HuH-7.5 (cell line): ENCODE measurements at places on chromosomes 11 and 22.

GRCh38 chr11:109939166-109939810, 153.9 kb upstream of the ZC3H12C start:
- DNase-seq, result peak; percentile 9

GRCh38 chr11:121557348-121557747, 104.6 kb upstream of the SORL1-AS1 start:
- no peak for DNase-seq

- DNase-seq, result no peak
These were observed 20.8 kb downstream of the USP35 start for GRCh38 chr11:78209478-78209877.

- no peak for DNase-seq
These were observed 2.8 kb downstream of the TMEM109 start for GRCh38 chr11:60916669-60917206.

GRCh38 chr11:78952890-78953289, 378.2 kb upstream of the NARS2 start:
- no peak for DNase-seq

DNA sequence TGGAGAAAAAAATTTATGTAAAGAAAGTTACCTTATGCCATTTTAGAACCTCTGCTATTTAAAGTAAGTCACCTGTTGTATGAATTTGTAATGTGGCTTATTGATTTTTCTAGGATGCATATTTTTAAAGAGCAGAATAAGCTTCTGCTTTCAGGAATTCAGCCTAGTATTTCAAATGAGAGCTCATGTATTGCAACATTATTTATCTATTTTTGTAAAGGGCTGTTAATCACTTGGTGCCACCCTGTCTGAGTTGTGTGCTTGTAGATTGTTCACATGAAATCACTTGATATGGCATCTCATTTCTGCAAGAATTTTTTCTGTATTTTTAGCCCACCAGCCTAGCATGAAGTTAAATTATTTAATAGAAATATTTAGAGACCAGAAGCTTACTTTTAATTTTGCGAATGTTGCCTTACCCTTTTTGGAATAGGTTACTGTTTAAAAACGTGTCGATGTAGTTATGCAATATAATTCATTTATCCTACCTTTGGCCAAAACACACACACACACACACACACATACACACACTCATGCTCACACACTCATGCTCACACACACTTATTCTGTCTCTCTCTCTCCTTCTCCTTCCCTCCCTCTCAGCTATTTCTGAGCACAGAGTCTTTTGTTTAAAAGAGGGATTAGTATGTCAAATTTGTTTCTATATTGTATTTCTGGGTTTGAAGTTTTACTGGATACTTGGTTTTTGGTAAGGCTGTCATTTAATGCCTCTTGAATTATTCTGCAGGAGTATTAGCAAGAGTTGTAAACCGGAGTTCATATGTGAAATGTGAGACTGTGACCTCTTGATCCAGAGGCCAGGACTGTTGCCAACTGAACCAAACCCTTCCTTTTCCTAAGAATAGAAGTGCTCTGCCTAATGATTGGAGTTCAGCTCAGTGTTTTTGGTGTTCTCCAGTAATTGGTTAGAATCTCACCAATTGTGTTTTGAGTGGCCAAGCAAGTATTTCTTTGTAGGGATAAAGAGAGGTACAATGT, 34.4 kb downstream of the YAP1 start:
- no peak for DNase-seq

DNA sequence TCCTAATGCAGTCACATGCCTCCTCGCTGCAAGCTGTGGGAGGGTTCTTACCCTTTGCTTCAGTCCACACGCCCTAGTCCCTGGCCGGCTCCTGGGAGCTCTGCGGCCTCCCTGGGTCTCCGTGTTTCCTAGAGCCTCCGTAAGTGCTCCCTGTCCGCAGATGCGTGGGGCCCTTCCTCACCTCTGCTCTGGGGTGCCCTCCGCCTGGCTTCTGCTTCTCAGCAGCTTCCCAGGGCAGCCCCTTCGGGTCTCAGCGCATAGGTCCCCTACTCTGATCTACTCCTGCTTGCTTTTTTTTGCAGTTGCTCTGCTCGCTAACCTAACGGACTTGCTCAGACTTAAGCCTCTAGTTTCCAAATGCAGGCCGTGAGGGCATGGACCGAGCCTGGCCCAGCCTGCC, 22.4 kb downstream of the CAPN1 start:
- DNase-seq, result no peak

DNA sequence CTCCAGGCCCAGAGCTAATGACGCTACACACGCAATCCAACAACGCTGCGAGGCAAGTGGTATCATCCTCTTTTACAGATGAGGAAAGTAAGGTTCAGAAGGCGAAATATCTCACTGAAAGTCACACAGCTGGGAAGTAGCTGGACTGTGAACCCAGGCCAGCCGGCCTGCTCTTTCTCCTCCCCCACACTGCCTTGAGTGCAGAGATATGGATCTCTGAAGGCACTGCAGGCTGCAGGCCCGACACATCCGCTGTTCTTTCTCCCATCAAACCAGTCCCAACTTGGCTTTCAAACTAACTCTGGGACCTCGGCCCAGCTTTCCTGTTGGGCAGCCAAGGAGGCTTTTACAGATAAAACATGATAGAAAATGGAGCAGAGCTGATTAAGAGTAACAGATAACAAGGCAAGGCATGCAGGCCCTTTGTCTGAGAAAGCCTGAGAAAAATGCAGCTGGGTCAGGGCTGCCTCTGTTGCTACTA, 64.0 kb upstream of the PTPRJ start:
- DNase-seq, result no peak

- DNase-seq, result no peak
These were observed 60.1 kb downstream of the PDE3B start for GRCh38 chr11:14703731-14704130.

DNA sequence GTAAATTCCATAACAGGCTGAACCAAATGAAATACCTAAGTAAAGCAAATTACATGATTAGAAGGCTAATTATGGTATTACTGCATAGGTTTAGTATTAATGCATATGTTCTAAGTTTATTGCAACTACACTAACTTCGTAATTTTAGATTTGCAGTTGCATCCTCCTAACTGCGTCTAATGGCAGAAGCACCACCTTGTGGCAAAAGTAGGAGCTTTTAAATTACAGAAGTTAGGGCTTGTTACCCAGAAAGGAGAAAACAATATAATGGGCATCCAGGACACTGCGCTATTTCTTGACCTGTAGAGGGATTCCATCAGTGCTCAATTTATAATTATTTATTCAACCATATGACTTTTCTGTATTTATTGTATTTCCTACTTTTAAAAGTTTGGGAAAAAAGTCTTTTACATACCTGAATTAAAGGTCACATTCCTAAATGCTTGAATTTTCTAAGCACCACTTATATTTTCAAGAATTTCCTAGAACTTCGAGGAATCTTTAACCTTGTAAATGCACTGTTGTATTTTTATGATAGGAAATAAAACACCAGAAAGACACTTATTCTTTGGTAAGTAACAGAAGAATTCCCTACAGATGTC, 16.3 kb upstream of the GPR83 start:
- no peak for DNase-seq
